CD4-positive, alpha-beta memory T cell (primary cell): ENCODE measurements at places on chromosomes 3 and 15. TPM values are rescaled to one million over a fixed set of nuclear protein-coding genes. Genes with fewer than 3 reads are reported as not detected.

Gene CIB2
- total RNA-seq: 1.7 TPM

Gene WDR5B
- 19.2 TPM for total RNA-seq

Gene HRG
- not detected for total RNA-seq

Gene ADGRG7
- not detected for total RNA-seq

Gene SV2B
- 0.03 TPM for total RNA-seq

Gene RBP2
- not detected for total RNA-seq
